GM23338 (cell line): ENCODE measurements at places on chromosomes 7 and 10. TPM values are rescaled to one million over a fixed set of nuclear protein-coding genes. Genes with fewer than 3 reads are reported as not detected.

Gene LIPF
- total RNA-seq = not detected in 2 replicates

Gene MLXIPL
- total RNA-seq = 8.6 and 25.7 TPM in 2 replicates

Gene TMEM196
- not detected in 2 replicates for total RNA-seq

Gene TMEM225B
- not detected in 2 replicates for total RNA-seq

Gene UTF1
- total RNA-seq = 7.7 and 12.2 TPM in 2 replicates

Gene TRPV6
- 0.43 and 0.80 TPM in 2 replicates for total RNA-seq

Gene IMMP2L
- total RNA-seq = 7.3 and 7.7 TPM in 2 replicates

Gene OGDHL
- total RNA-seq = 15.5 and 17.6 TPM in 2 replicates

Gene ALOX5
- total RNA-seq = 5.4 and 5.7 TPM in 2 replicates

Gene GPC2
- total RNA-seq = 48.8 and 53.6 TPM in 2 replicates
